Psoas muscle (tissue), 8 donors: ENCODE measurements at places on chromosomes 5 and 9. TPM values are rescaled to one million over a fixed set of nuclear protein-coding genes. Genes with fewer than 3 reads are reported as not detected.

PCDHGB1 gene
- 0.22 TPM for polyA plus RNA-seq

SPAAR gene
- 3.9 TPM for polyA plus RNA-seq

- H3K36me3 ChIP-seq: no peaks in the 10 kb centered on the region
- H3K4me3 ChIP-seq: peak overlapping the region; percentile 58
- H3K27ac ChIP-seq: peak overlapping the region; percentile 34
- H3K4me1 ChIP-seq: peaks cover 29% of the 10 kb centered on the region
These were observed 165.0 kb upstream of the MPDZ start for GRCh38 chr9:13444245-13445102.

DNA sequence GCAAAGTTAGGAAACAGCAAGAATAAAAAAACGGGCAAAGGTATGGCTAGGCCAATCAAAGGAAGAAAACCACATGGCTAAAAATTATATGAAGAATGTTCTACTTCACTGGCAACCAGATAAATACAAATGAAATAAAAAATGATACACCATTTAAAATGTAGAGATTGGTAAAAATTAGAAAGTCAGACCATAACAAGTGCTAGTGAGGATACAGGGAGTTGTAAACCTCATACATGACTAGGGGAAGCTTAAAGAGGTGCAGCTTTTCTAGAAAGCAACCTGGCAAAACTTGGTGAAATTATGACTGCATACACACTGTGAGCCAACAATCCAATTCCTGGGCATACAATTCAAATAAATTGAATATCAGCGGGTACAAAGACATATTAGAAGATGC lies 119.0 kb upstream of the LIFR start:
- H3K4me1 ChIP-seq: no peaks in the 10 kb centered on the region
- H3K27ac ChIP-seq: no peak overlapping the region
- no peaks in the 10 kb centered on the region for H3K36me3 ChIP-seq
- H3K27me3 ChIP-seq: no peaks in the 10 kb centered on the region
- no peak for DNase-seq

ZFP37 gene
- polyA plus RNA-seq: 1.0 TPM

- no peak for DNase-seq
- H3K27ac ChIP-seq: no peak overlapping the region
- no peaks in the 10 kb centered on the region for H3K27me3 ChIP-seq
- no peak overlapping the region for H3K4me3 ChIP-seq
- H3K36me3 ChIP-seq: no peaks in the 10 kb centered on the region
- no peaks in the 10 kb centered on the region for H3K4me1 ChIP-seq
These were observed 188.0 kb downstream of the TARS1 start for GRCh38 chr5:33628796-33629195.

DNA sequence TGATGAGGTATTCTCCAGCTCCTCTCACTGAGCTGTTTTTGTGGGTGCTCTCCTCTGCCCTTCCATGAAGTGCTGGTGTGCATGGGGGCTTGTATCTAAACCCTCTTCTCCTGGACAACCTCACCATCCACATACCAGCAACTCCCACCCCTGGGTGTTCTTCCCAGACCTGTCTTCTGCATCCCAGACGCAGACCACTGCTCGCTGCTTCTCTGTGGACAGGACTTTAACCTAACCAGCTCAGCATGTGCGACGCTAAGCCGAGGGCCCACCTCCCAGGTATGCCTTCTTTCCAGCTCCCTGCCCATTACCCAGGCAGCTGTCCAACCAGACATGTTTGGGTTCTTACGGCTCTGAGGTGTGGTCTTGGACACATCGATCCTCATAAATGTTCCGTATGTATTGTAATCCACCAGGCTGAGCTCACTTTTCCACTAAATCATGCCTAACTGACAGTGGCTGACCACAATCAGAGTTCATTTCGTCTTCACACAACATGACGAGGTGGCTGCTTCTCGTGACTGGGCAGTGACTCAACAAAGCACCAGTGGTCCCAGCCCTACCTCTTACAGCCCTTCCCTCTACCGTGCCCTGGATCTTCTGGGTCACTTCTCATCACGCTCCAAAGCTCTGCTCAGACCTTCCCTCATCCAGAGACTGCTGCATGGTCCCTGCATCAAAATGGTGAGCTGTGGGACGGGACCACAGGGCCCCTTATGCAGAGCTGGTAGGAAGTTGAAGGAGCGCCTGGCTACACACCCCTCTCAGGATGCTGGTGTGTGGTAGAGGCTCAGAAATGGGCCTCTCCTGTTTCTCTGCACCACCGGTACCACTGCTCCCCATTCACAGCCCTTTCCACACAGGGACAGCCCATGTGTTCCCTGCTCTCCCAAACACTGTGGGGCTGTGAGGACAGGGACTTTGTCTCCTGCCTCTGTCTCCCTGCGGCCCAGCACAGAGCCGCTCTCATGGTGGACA lies 9.6 kb upstream of the PTGES2 start:
- no peaks in the 10 kb centered on the region for H3K4me1 ChIP-seq
- no peaks in the 10 kb centered on the region for H3K36me3 ChIP-seq
- DNase-seq: peak; percentile 3
- H3K27ac ChIP-seq: no peak overlapping the region
- no peak overlapping the region for H3K4me3 ChIP-seq

DNA sequence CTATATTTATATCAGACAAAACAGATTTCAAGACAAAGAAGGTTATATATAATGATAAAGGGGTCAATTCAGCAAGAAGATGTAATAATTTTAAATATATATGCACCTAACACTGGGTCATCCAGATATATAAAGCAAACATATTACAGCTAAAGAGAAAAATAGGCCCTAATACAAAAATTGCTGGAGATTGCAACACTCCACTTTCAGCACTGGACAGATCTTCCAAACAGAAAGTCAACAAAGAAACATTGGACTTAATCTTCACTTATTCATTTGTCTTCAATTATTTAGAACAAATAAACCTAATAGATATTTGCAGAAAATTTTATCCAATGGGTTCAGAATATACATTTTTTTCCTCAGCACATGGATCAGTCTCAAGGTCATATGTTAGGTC lies 45.8 kb downstream of the MEIKIN start:
- H3K36me3 ChIP-seq: no peaks in the 10 kb centered on the region
- H3K27ac ChIP-seq: no peak overlapping the region
- no peaks in the 10 kb centered on the region for H3K4me1 ChIP-seq

- no peak for DNase-seq
- H3K27ac ChIP-seq: no peak overlapping the region
- H3K4me3 ChIP-seq: no peak overlapping the region
These were observed 72.4 kb upstream of the GNAQ start for GRCh38 chr9:78103971-78104433.

DNA sequence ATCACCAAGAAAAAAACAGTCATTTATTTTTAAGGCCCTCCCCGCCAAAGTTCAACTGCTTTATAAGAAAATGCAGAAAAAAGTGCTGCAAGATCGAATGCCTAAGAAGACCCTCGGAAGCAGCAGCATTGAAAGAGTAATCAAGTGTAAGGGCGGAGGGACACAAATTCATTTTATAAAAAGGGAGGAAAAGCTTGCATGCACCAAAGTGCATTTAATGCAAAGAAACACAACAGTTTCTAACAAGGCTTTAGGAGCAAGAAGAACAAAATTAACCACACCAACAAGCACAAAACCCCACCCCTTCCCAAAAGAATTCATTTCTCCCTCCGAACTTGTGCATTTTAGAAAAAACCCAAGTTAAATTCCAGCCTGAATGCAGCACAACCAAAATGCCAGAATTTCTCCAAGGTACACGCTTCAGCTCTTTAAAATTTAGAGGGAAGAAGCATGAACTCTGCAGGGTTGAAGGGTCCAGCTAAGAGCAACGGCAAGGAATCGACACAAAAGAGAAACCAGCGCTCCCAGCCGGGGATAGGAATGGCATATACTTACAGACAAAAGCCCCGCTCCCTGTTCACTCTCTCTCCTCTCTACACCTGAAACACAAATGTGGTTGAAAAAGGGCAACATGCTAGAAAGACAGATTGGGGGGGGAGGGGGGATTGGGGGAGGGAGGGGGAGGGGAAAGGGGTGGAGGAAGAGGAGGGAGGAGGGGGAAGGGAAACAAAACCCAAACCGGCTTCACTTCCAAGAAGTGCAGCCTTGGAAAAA lies at the start of gene NREP:
Gene NREP (minus strand): TSS at position 614 of the 774 bp plus-strand sequence. CDS start 1,422 bp downstream, outside the sequence.
- H3K27ac ChIP-seq: peak within 1 kb of the TSS; percentile 90
- DNase-seq: no peak
- peak within 1 kb of the TSS; percentile 78 for H3K4me3 ChIP-seq
- no peaks in the 10 kb centered on the region for H3K36me3 ChIP-seq

- DNase-seq: no peak
- H3K36me3 ChIP-seq: no peaks in the 10 kb centered on the region
- H3K27ac ChIP-seq: no peak overlapping the region
- no peaks in the 10 kb centered on the region for H3K4me1 ChIP-seq
- H3K27me3 ChIP-seq: no peaks in the 10 kb centered on the region
- no peak overlapping the region for H3K4me3 ChIP-seq
These were observed 235.2 kb upstream of the SLC24A2 start for GRCh38 chr9:20023961-20024571.

CAMK4 gene
- 0.09 TPM for polyA plus RNA-seq

TAF1L gene
- polyA plus RNA-seq: not detected

DNA sequence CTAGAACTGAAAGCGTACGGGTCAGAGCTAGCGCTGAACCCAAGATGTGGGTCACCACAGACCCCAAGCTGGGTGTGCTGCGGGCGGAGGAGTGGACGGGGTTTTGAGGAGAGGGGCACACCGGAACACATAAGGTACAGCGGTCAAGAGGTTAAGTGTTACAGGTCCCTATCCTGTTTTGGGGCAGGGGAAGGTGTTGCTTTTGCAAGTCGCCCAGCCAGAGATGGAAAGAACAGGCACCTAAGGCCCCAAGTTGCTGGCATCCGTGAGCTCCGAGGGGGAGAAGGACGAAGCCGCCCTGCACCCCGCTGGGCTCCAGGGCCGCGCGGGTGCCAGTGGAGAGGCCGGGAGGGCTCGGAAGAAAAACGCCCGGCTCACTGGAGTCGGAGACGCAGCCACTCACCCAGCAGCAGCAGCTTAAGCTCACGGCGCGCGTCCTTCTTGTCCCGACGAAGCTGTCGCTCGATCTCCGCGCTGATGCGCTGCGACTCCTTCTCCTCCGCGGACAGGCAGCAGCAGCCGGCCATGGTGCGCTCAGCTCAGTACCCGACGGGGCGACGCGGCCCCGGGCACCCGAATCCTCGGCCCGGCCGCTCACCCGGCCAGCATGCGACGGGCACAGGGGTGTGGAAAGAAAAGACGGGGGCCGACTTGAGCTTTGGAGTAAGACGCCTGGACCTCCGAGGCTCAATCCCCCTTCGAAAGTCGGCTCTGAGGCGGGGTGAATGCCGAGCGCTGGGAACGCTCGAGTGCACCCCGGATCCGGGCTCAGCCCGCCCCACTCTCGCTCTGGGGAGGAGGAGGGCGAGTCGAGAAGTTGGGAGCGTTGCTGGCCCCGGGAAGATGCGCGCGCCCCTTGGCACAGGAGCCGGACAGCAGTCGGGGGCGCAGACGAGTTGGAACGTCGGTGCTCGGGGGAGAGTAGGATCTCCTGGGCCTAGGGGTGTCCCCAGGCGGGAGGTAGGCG lies 572 bp downstream of the GNA14 start:
- H3K27me3 ChIP-seq: peaks cover 2% of the 10 kb centered on the region
- H3K4me3 ChIP-seq: peak overlapping the region; percentile 67
- no peak overlapping the region for H3K27ac ChIP-seq
- peak; percentile 27 for DNase-seq

DNA sequence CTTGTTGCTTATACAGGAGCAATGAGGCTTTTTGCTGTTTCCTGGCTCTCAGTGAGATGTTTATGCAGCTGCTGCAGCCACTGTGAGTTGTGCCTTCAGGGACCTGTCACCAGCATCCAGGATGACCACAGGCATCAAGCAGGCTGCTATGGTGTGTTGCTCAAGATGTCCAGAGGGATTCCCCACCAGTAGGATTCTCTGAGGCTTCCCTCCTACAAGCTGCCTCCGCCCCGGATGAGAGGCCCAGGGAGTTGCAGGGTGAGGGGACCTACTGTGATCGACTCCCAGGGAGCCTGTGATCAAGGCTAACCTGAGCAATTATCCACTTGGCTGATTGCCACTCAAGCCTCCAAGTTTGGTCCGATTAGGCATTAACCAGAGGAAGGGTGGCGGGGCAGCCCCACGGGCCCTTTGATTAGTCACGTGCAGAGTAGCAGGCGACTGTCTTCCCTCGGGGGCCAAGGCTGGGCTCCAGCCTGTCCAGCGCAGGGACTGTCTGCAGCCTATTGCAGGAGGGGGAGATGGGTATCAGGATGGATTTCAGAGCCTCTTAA lies 1.8 kb upstream of the FAT2 start:
- H3K27ac ChIP-seq: no peak overlapping the region
- H3K4me3 ChIP-seq: no peak overlapping the region
- DNase-seq: no peak
- no peaks in the 10 kb centered on the region for H3K27me3 ChIP-seq

SDHA gene
- polyA plus RNA-seq: 205 TPM

GRCh38 chr9:132671620-132672412 lies 1.6 kb downstream of the GTF3C4 start:
- no peaks in the 10 kb centered on the region for H3K27me3 ChIP-seq
- no peak overlapping the region for H3K27ac ChIP-seq
- no peak for DNase-seq
- H3K4me3 ChIP-seq: peak overlapping the region; percentile 99
- no peaks in the 10 kb centered on the region for H3K36me3 ChIP-seq

DNA sequence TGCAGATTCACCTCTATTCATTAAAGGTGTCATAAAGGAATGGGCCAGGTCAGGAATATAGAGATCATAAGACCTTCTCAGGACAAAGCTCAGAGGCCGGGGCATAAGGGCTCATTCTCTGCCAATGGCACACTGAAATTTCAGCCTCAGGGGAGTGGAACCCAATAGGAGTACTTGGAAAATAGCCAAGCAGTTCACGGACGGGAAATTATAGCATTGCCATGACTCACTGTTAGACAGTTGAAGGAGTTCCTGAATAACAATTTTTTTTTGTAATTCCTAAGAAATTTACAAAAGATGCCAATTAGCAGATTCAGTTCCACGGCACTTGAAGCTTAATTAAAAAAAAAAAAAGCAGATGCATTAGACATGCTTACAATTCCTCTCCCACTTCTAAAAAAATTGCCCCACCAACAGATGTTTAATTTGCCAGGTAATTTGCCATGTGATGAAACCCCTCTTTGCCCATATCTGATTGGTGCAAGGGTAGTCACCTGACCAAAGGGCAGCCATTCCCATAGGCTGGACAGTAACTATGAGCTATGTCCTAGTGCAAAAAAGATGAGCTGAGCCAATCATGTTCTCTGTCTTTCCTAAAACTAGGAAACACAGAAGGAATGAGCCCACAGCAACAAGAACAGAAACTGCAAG lies 58.6 kb downstream of the PTCD2 start:
- DNase-seq: peak; percentile 62
- peaks cover 44% of the 10 kb centered on the region for H3K4me1 ChIP-seq
- no peaks in the 10 kb centered on the region for H3K27me3 ChIP-seq
- H3K4me3 ChIP-seq: no peak overlapping the region
- H3K27ac ChIP-seq: peak overlapping the region; percentile 83

DNA sequence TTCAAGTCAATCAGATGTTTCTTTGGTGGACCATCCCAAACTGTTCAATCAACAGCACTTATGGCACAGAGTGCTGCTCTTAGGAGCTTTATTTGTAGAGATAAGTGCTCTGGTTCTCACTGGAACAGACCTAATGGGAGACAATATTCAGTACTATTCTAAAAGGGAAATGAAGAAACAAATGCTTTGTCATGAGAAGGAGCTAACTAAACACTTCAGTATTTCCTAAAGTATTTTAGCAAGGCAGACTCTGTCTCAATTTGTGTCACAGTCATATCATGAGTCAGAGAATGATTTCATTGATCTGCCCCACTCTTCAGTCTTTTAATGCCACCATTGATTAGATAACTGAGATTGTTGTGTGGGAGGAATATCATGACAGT lies 175.3 kb downstream of the SLF1 start:
- no peak overlapping the region for H3K27ac ChIP-seq
- DNase-seq: no peak
- no peaks in the 10 kb centered on the region for H3K27me3 ChIP-seq
- no peaks in the 10 kb centered on the region for H3K36me3 ChIP-seq

- H3K4me3 ChIP-seq: no peak overlapping the region
- H3K27ac ChIP-seq: no peak overlapping the region
- no peaks in the 10 kb centered on the region for H3K4me1 ChIP-seq
- no peak for DNase-seq
These were observed 54.3 kb downstream of the TMEM215 start for GRCh38 chr9:32837551-32838058.
